Aorta (tissue), 5 donors: ENCODE measurements at places on chromosomes 16 and 17.

DNA sequence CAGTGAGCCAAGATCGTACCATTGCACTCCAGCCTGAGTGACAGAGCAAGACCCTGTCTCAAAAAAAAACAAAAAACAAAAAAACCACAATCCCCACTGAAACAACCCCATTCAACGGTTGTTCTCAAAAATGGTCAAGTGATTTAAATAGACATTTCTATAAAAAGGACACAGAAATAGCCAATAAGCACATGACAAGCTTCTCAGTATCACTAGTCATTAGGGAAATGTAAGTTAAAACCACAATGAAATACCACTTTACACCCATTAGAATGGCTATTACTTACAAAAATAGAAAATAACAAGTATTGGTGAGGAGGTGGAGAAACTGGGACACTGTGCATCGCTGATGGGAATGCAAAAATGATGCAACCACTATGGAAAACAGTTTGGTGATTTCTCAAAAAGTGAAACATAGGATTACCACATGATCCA is 26.6 kb upstream of the MYLK3 start:
- DNase-seq, result no peak
- no peaks in the 10 kb centered on the region for H3K36me3 ChIP-seq
- H3K27me3 ChIP-seq, result no peaks in the 10 kb centered on the region
- no peak overlapping the region for H3K4me3 ChIP-seq
- H3K27ac ChIP-seq, result no peak overlapping the region
- H3K4me1 ChIP-seq, result no peaks in the 10 kb centered on the region

DNA sequence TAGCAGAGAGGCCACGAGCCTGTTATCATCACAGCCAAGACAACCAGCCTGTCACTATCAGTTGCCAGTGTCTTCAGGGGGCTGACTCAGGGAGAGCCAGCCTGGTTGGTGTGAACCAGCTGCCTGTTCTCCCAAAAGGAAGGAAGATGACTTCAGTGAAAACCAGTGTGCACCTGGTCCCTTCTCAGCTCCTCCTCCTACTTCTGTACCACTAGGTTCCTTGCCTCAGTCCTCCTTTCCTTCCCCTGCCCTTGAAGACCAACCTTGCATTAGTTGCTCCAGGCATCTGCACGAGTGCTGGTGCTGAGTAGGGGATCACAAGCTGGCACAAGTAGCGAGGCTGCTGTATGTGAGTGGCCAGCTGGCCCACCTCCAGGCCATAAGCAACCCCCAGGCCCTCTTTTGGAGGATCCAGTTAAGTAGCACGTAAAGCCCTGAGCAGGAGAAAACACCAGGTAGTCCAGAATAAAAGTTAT is 8.5 kb downstream of the TUBG1 start:
- no peak for DNase-seq
- no peaks in the 10 kb centered on the region for H3K27me3 ChIP-seq
- H3K27ac ChIP-seq, result no peak overlapping the region
- H3K4me1 ChIP-seq, result no peaks in the 10 kb centered on the region

GRCh38 chr16:1877804-1878203 is 5.8 kb upstream of the MEIOB start:
- no peaks in the 10 kb centered on the region for H3K36me3 ChIP-seq
- no peak overlapping the region for H3K27ac ChIP-seq
- DNase-seq, result no peak
- H3K27me3 ChIP-seq, result no peaks in the 10 kb centered on the region
- no peaks in the 10 kb centered on the region for H3K4me1 ChIP-seq

GRCh38 chr16:56749672-56750491 is 20.0 kb downstream of the NUP93 start:
- H3K27ac ChIP-seq, result peak overlapping the region; percentile 89
- no peaks in the 10 kb centered on the region for H3K36me3 ChIP-seq
- DNase-seq, result no peak
- H3K4me1 ChIP-seq, result peaks cover 2% of the 10 kb centered on the region

DNA sequence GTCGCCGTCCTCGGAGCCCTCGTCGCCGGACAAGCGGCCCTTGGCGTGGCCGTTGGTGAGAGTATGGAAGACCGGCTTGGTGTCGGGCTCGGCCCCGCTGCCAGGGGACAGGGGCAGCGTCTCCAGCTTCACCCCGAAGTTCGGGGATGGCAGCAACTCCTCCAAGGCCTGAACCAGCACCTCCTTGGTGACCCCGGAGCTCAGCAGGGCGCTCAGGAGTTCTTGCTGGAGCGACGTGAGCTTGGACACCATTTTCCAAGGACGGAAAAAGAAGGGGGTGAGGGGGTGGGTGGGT is 279 bp downstream of the HNF1B start:
- no peaks in the 10 kb centered on the region for H3K27me3 ChIP-seq
- no peak for DNase-seq
- H3K4me1 ChIP-seq, result no peaks in the 10 kb centered on the region
- no peak overlapping the region for H3K4me3 ChIP-seq

DNA sequence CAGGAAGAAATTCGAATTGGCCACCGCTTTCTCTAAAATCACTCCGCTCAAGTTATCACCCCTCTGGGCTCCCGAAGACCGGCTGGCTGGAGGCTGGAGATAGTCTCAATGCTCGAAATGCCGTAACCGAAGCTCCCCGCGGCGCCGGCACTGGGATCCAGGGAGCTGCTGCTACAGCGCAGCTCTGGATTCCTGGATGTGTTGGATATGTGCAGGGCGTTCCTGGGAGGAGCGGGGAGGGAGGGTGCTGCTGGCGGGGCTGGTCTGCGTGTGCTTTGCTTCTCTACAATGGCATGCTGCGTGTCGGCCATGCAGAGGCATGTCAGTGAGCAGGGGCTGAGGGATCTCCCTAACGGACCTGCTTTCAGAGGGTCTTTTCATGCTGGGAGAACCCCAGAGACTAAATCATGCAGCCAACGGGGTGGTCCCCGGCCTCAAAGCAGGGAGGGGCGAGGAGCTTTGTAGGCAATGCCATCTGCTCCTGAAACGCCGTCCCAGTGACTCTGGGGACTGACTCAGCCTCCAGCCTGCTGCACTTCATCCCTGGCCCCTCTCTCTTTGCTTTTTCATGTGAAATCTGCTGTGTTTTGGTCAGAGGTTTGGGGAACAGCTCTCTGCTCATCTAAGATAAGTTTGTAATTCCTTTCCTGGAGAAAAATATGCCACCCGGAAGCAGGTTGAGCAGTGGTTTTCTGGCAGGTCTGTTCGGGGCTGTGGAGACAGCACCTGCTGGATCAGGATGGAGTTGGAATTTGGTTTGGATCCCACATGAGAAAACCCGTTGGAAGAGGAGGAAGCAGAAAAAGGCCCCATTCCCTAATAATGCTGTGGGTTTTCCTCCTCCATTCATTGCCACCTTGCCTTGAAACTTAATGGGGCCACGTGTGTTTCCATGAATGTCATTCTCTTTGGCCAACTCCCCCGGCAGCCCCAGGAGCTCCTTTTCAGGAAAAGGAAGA is 311.4 kb downstream of the SEC14L1 start:
- H3K4me1 ChIP-seq, result no peaks in the 10 kb centered on the region
- no peak overlapping the region for H3K27ac ChIP-seq
- no peaks in the 10 kb centered on the region for H3K36me3 ChIP-seq

DNA sequence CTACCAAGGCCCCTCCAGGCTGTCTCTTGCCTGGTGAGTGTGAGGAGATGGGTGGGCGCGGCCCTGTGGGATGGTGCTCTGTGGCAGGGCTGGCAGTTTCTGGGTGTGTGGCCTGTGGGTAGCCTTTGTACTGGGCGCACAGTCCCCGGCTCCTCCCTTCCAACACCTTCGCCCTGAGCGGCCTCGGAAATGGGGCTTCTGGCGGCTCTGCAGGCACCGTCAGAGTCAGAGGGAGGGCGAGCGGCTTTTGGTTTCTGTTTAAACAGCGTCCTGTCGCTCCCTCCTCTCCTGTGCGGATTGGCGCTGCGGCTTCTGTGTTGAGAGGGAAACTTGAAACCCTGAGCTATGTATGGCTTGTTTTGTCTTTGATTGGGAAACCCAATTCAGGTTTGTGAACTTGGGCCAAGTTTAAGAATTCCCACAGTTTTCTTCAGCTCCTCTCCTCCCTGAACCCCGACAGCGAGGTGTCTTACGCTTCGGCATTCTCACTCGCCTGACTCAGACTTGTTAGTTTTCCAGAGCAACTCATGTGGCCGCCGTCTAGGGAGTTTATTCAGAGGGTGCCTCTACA is 8.3 kb upstream of the ZNF750 start:
- peak; percentile 57 for DNase-seq
- peaks cover 2% of the 10 kb centered on the region for H3K36me3 ChIP-seq
- H3K4me3 ChIP-seq, result no peak overlapping the region
- H3K4me1 ChIP-seq, result no peaks in the 10 kb centered on the region
- no peak overlapping the region for H3K27ac ChIP-seq

DNA sequence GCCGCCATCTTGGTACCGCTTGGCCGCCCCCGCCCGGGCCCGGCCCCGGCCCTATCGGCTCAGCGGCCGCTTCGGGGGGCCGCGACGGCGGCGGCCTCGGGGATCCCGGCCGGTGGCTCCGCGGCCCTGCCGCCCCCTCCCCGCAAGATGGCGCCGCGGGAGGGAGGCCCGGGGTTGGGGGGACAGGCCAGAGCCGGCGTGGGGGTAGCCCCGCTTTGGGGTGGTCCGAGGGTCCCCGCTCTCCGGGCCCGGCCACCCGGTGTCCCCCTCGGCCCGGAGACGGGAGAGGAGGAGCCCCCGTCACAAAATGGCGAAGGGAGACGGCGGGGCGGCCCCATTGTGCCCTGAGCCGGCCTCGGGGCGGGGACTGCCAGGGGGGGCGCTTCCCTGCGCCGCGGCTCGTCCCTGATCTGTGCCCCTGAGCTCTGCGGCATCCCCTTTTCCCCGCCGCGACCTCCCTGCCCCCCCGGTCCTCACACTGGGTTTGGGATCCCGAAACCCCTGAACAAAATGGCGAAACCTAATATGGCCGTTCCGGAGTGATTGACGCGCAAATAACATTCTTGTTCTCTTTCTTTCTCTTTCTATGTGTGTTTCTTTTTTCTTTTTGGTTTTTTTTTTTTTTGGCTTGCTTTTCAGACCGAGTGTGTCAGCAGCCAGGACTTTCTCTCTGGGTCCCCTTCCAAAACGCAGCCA is 986 bp downstream of the HAPSTR1 start:
- H3K36me3 ChIP-seq, result no peaks in the 10 kb centered on the region
- no peaks in the 10 kb centered on the region for H3K27me3 ChIP-seq
- H3K4me1 ChIP-seq, result no peaks in the 10 kb centered on the region
- peak; percentile 65 for DNase-seq
- peak overlapping the region; percentile 97 for H3K27ac ChIP-seq
- peak overlapping the region; percentile 99 for H3K4me3 ChIP-seq

DNA sequence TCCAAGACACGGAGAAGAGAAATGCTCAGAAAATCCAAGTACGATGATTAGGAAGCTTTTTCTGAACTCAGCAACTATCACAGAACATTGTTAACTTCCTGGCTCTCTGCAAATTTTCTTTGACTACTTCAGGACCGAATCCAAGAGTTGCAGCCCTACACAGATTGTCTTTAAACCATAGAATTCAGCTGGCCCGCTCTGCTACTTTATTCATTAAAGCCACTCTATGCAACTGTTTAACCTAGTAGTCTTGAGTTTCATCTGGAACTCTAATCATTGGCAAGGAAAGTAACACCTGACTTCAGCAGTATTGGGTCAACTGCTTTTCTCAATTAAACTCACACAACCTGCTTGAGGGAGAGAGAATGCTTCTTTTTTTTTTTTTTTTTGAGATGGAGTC is 210.1 kb downstream of the SLC39A11 start:
- no peaks in the 10 kb centered on the region for H3K4me1 ChIP-seq
- H3K4me3 ChIP-seq, result no peak overlapping the region
- no peaks in the 10 kb centered on the region for H3K27me3 ChIP-seq
- no peak for DNase-seq
- no peaks in the 10 kb centered on the region for H3K36me3 ChIP-seq
- H3K27ac ChIP-seq, result no peak overlapping the region

- peak; percentile 90 for DNase-seq
- H3K27me3 ChIP-seq, result no peaks in the 10 kb centered on the region
- H3K4me3 ChIP-seq, result peak within 1 kb of the TSS; percentile 35
- H3K36me3 ChIP-seq, result no peaks in the 10 kb centered on the region
- no peaks in the 10 kb centered on the region for H3K4me1 ChIP-seq
Measured at GRCh38 chr16:21277927-21278706, at the start of gene CRYM. Gene CRYM (minus strand): TSS chr16:21278290. CDS start chr16:21278251, 39 bp downstream.

GRCh38 chr17:8160224-8160577 is 2.5 kb downstream of the VAMP2 start:
- no peaks in the 10 kb centered on the region for H3K4me1 ChIP-seq
- H3K27me3 ChIP-seq, result no peaks in the 10 kb centered on the region
- no peak overlapping the region for H3K4me3 ChIP-seq
- no peak for DNase-seq

DNA sequence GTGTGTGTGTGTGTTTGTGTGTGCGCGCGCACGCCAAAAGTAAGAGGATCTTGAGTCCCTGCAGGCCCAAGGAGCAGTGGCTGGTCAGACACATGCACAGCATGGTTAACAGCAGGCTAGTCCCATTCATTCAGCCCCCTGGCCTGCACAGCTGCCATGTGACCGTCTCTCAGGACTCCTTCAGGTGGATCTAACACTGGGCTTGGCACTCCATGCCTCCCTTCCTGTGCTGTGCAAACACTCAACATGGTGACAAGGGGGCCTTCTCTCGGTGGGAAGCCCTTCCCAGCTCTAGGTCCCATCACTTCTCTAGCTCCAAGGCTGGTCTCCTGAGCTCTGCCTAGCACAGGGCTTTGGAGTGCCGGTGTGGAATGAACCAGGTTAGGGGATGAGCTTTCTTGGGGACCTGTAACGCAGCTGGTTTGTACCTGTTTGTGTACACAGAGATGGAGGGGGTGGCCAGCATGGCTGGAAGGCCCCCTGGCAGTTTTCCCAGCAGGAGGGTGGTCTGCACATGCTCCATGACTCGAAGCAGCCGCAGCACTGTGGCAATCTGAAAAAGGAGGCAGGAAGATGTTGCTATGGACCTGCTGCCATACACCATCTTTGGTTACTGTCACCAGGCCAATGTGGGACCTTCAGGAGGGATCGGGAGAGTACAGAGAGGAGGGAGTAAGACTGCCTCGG is 69.4 kb upstream of the GCSH start:
- no peak overlapping the region for H3K4me3 ChIP-seq
- H3K36me3 ChIP-seq, result no peaks in the 10 kb centered on the region
- H3K27me3 ChIP-seq, result no peaks in the 10 kb centered on the region
- DNase-seq, result no peak
- no peak overlapping the region for H3K27ac ChIP-seq
- H3K4me1 ChIP-seq, result no peaks in the 10 kb centered on the region

DNA sequence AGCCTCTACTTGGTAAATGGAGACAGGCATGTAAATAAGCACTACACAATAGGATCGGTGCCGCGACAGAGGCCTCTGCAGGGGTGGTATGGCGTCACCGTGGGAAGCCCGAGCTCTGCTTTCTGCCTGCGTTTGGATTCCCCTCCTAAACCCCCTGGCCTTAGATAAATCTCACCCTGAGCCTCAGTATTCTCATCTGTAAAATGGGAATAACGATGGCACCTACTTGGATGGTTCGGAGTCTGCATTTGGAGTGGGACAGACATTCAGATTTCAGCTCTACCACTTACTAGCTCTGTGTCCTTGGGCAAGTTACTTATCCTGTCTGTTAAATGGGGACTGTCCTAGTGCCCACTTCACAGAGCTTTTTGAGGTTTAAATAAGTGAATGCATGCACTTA is 42.8 kb upstream of the TNRC6A start:
- no peaks in the 10 kb centered on the region for H3K27me3 ChIP-seq
- no peak overlapping the region for H3K4me3 ChIP-seq
- no peak for DNase-seq
- peaks cover 2% of the 10 kb centered on the region for H3K4me1 ChIP-seq
- H3K36me3 ChIP-seq, result no peaks in the 10 kb centered on the region

- no peak overlapping the region for H3K27ac ChIP-seq
- DNase-seq, result no peak
- H3K4me3 ChIP-seq, result no peak overlapping the region
- no peaks in the 10 kb centered on the region for H3K27me3 ChIP-seq
- H3K36me3 ChIP-seq, result no peaks in the 10 kb centered on the region
Measured at GRCh38 chr17:5686074-5686635, 101.8 kb upstream of the NLRP1 start.

GRCh38 chr17:48376682-48377325 is 53.2 kb downstream of the SKAP1 start:
- no peak overlapping the region for H3K27ac ChIP-seq
- H3K36me3 ChIP-seq, result no peaks in the 10 kb centered on the region
- DNase-seq, result no peak
- no peaks in the 10 kb centered on the region for H3K27me3 ChIP-seq
- H3K4me1 ChIP-seq, result no peaks in the 10 kb centered on the region
